ENCODE measurements at places on chromosomes 1 and 21.

DNA sequence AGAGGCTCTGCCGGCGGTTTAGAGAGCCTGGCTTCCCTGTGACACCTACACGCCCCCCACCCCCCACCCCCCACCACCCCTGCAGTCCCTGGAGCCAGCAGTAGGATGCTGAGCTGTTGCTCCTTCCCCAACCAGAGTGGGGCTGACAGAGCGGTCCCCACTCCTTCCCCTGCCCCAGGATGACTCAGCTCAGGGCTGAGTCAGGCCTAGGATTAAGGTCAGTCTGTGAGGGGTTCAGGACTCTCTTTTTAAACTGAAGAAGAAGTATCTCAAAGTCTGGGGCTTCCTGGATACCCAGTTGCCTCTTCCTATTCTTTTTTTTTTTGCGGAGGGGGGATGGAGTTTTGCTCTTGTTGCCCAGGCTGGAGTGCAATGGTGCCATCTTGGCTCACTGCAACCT lies 19.1 kb downstream of the DMBX1 start:
- DNase-seq = no peak

DNA sequence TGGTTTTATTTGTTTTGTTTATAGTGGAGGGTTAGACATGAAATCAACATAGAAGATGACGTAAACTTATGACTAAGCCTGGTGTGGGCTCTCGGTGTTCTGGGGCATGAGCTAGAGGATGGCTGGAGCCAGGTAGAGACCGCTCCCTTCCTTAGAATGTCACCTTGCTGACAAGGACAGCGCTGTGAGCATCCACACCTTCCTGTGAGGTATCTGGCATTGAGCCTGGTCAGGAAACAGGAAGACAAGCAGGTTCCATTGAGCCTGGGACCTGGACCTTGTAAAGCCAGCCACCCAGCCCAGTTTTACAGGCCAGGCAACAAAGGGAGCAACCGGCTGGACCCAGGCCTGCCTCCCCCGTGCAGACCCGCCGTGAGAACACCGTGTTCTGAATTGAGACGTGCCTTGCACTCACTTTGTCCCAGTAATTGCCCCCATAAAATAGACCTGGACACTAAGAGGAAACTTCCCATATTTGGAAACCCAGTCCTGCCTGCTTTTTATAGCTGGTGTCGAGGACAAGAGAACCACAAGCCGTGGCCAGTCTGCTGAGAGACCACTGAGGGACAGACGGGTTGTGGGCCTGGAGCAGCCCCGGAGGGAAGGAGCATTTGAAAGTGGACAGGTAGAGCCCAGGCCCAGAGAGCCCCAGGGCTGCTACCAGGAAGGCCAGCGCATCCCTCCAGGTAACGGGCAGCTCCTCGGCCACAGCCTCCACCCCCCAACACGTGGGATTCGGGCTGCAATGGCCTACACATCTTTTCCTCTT lies 78.0 kb downstream of the PDE9A start:
- DNase-seq = no peak

DNA sequence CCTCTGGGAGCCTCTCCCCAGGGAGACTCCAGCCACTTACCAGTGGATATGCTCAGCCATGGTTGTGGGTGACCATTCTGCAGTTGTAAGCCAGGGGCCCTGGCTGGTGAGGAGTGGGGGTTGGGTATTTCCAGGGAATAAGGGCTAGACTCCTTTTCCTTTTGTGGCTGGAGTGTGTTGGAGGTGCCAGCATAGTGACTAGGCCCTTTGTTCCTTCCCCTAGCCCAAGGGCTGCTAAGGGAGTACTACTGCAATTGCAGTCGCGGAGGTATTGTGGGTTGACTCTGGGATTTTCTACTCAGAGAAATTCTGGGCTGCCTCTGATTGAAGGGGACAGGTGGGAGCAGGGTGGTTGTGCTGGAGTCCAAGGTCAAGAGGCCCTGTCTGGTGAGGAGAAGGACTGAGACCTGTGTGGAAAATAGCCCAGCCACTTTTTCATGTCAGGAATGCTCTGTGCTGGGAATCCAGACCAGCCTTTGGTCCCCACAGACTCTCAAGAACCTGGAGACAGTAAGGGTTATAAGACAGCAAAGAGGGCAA lies 43.1 kb downstream of the MROH9 start:
- no peak for DNase-seq

- DNase-seq = no peak
Observed at GRCh38 chr1:225597926-225598575, 54.9 kb downstream of the ENAH start.

- no peak for DNase-seq
Observed at GRCh38 chr1:158005224-158005623, 11.8 kb downstream of the KIRREL1 start.

GRCh38 chr1:171716616-171717015 lies 25.2 kb downstream of the VAMP4 start:
- no peak for DNase-seq

GRCh38 chr1:112702067-112702395 lies 4.9 kb downstream of the RHOC start:
- no peak for DNase-seq

- no peak for DNase-seq
Observed at GRCh38 chr1:228960705-228961104, 225.4 kb downstream of the RHOU start.

DNA sequence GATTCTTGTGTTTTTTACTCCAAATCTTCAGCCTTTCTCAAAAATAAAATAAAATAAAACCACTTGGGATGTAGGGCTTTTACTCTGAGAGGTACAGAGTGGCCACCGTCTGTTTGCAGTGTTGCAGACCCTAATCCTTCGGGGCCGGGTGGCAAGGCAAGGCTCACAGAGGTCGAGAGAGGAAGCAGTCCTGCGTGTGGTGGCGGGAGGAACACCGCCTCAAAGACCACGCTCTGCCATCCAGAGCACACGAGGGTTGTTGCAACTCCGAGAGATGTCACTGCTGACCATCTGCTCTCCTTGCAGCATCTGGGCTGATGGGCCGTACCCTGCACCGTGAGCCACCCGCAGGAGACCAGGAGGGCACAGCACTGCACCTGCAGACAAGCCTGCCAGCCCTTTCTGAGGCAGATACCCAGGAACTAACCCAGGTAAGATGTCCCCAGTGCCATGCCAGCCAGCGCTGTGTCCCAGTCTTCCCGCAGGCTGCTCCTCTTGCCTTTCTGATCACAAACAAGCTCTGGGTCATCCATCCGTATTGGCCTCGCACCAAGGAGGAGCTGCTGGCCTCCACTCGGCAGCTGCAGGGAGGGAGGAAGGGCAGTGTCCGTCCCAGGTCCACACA lies 31.5 kb downstream of the SNAP47 start:
- DNase-seq = no peak

DNA sequence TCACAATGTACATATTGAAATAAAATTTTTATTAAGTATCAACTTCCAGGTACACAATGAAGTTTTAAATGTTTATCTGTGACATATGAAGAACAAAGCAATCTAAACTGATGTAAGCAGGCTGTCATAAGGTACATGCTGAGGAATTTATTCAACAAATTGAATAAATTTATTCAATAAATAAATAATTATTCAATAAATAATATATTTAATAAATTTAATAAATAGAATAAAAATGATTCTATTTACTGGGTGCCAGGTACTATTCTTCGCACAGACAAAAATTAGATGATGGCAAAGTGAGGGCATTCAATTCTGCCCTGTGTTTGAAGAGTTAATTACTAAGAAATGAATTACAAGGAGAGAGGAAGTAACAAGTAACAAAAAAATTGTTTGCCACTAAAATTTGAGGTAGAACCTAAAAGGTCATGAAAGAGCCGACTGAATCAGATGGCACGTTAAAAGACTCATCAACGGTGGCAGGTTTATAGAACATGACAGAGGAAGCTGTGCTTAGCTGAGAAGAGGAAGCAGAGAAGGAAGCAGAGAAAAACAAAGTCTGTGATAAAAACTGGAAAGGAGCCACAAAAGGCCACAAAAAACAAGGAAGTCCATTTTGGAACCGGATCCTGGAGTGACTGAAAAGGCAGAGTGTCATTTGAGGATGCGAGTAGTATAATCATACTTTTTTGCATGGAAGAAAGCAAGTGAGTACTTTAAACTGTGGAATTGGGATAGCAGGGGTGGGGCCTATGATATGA lies 2.2 kb upstream of the USP24 start:
- no peak for DNase-seq

DNA sequence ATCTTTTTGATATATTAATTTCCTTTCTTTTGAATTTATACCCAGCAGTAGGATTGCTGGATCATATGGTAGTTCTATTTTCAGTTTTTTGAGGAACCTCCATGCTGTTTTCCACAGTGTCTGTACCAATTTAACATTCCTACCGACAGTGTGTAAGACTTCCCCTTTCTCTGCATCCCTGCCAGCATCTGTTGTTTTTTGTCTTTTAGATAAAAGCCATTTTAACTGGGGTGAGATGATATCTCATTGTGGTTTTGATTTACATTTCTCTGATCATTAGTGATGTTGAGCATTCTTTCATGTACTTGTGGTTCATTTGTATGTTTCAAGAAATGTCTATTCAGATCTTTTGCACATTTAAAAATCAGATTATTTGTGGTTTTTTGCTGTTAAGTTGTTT lies 62.4 kb upstream of the STUM start:
- no peak for DNase-seq

- peak; percentile 56 for DNase-seq
Observed at GRCh38 chr1:180863158-180863775, 49.4 kb upstream of the KIAA1614 start.
